ENCODE measurements at places on chromosomes 5 and 9.

GRCh38 chr9:108759835-108760234 lies 96.0 kb downstream of the ACTL7B start:
- DNase-seq: no peak

GRCh38 chr5:157548513-157549282 lies 26.9 kb downstream of the ADAM19 start:
- no peak for DNase-seq

- peak; percentile 56 for DNase-seq
Measured at GRCh38 chr5:10695055-10695649, 65.9 kb downstream of the DAP start.

DNA sequence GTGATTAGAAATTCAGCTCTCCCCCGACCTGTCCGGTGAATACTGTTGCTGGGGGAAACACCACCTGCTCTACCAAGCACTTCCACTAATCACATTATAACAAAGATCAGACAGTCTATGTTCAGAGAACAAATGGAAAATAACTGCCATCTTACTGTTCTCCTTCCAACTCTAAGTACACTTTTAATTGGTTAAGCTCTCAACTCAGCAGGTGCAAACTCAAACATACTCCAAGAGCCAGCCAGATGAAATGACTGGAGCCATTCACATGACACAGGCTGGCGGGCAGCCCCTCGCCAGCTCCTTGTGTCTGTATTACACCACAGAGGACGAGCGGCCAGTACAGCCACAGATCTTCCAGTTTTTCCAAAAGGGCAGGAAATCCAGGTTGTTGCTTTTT lies 16.1 kb downstream of the LIFR start:
- DNase-seq: no peak

- DNase-seq: no peak
Measured at GRCh38 chr5:151073280-151073679, 7.6 kb downstream of the TNIP1 start.

GRCh38 chr9:131274674-131275331 lies 1.5 kb downstream of the FAM78A start:
- DNase-seq: no peak

- DNase-seq: no peak
Measured at GRCh38 chr5:66443462-66444130, 152.6 kb upstream of the MAST4 start.

DNA sequence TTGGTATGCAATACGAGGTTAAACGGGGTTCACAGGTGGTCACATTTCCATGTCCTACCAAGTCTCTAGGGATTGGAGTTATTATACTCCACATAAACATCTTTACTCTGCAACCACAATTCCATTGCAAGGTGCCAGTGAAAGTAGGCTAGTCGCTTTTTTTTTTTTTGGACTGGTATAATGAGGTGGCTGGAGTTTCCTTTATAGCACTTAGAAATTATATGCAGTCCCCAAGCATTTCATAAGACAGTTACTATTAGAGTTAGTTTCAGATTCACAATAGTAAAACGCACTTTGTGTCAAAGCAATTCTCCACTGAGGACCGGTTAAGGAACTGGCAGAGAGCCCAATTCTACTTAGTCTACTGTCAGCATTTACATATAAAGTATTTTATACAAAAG lies 1.4 kb downstream of the MEF2C start:
- no peak for DNase-seq

GRCh38 chr9:87267251-87268070 lies 230.2 kb upstream of the DAPK1 start:
- no peak for DNase-seq

- no peak for DNase-seq
Measured at GRCh38 chr5:158816011-158816696, 283.6 kb downstream of the EBF1 start.

GRCh38 chr5:95630394-95630917 lies 10.6 kb downstream of the GPR150 start:
- DNase-seq: no peak

GRCh38 chr9:137085920-137086530 lies 760 bp upstream of the MAN1B1 start:
- DNase-seq: peak; percentile 43

DNA sequence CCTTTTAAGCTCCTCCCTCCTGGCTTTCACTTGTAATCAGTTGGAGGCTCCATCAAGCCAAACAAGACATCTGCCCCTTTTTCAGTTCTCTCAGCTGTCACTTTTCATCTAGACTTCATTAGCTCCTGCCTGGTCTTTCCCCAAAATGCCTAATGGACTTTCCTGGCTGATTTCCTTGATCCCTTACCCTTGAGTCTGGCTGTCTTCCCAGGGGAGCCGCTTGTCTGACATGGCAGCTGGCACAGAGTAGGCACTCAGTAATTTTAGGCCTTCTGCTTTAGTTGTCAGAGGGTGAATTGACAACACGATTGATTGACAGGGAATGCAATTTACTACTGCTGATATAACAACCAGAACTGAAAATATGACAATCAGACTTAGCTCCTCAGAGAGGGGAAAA lies 2.1 kb downstream of the C9orf153 start:
- DNase-seq: no peak

GRCh38 chr5:57313716-57314115 lies 139.9 kb downstream of the GPBP1 start:
- DNase-seq: no peak

DNA sequence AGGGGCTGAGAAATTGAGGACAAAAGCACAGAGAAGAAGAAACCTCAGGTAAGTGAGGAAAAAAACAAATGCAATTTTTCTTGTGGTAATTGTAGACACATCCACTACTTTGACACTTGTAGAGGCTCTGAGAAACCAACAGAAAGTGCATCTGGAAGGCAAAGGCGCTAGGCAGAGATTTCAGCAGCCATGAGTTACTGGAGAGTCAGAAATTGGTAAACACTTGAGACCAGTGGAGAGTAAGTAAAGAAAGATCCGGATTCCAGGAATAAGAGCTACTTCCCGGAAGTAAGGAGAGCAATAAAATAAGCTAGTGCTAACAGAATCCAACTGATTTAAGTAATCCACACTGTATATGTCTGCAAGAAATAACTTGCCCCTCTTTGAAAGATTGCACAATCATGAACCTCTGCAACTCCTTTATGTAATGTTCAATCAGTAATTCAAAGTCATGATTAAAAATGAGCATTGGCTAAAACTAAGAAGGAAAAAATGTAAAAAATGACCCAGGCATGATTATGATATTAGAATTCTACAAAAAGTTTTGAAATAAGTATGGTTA lies 382.1 kb downstream of the CDH18 start:
- DNase-seq: no peak

DNA sequence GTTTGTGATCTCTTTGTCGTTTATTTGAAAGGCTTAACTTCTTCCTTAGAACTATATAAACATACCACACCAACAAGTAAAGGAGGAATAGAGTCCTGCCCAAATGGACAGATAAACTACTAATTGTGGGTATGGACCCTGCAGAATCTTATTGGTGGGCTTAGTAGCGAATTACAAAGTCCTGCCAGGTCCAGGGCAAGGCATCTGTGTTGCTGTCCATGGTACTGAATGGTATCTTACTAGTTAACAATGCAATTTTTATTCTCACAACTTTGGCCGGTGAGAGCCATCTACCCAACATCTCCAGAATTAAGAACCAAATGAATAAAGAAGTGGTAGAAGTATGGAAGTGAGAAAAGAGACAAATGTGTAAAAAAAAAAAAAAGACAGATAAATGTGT lies 1782.4 kb upstream of the WWC1 start:
- peak; percentile 17 for DNase-seq

GRCh38 chr9:71990466-71990865 lies 69.9 kb downstream of the C9orf57 start:
- no peak for DNase-seq

DNA sequence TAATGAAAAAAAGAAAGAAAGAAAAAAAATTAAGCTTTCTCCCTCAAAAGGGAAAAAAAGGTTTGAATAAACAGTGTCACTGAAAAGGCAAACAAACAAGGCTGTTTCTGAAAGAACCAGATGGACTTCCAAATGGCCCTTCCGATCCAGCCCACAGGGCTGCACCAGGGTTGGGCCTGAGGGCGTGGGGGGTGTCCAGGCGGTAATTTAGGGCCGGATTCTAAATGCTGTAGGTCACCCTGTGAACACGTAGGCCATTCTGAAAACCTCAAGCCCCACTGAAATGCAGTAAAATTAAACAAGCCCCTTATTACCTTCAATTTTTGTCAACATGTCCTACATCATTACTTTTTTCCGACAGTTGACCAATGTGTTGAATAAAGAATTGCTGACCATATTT lies 132.1 kb downstream of the HSD17B3 start:
- DNase-seq: no peak

DNA sequence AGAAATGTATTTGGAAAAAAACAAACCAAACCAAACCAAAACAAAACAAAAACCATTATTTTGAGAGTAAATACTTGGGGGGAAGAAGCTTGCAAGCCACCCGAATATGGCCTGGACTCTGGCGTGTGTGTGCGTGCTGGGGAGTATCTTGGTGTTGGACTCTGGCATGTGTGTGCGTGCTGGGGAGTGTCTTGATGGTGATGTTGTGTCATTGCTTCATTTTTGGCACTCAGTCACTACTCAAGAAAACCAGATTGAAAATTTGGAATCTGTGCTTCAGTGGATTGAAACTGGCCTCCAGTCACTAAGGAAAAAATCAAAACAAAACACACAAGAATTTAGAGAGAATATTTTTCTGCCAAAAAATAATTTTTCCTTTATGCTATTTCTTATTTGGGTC lies 76.1 kb downstream of the ARRDC3 start:
- no peak for DNase-seq

DNA sequence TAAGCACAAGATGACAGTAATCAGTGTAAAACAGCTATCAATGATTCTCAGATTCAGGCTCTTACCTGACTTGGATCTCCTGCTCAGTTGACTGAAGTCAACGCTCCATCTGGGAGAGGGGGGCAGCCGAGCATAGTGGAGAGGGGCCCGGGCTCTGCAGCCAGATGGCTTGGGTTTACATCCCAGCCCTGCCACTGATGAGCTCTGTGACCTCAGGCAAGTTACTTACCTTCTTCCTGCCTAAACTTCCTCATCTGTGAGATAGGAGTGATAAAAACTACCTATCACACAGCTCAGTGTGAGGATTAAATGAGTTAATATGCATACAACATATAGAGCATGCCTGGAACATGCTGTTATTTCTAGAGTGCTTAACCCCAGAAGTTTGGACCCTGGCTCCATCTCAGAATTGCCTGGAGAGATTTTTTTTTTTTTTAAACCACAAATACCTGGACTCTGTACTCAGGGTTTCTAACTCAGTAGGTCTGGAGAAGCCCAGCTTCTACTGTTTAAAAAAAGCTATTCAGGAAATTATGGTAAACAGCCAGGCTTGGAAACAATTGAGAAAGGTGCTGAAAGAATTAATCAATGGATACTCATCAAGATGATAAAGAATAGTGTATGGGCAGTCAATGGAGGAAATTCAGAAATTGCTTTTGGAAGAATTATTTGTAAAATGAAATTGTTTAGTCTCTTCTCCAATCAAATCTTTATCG lies 72.2 kb downstream of the ANKRD55 start:
- DNase-seq: peak; percentile 5

- no peak for DNase-seq
Measured at GRCh38 chr5:159398936-159399335, 68.6 kb upstream of the IL12B start.

DNA sequence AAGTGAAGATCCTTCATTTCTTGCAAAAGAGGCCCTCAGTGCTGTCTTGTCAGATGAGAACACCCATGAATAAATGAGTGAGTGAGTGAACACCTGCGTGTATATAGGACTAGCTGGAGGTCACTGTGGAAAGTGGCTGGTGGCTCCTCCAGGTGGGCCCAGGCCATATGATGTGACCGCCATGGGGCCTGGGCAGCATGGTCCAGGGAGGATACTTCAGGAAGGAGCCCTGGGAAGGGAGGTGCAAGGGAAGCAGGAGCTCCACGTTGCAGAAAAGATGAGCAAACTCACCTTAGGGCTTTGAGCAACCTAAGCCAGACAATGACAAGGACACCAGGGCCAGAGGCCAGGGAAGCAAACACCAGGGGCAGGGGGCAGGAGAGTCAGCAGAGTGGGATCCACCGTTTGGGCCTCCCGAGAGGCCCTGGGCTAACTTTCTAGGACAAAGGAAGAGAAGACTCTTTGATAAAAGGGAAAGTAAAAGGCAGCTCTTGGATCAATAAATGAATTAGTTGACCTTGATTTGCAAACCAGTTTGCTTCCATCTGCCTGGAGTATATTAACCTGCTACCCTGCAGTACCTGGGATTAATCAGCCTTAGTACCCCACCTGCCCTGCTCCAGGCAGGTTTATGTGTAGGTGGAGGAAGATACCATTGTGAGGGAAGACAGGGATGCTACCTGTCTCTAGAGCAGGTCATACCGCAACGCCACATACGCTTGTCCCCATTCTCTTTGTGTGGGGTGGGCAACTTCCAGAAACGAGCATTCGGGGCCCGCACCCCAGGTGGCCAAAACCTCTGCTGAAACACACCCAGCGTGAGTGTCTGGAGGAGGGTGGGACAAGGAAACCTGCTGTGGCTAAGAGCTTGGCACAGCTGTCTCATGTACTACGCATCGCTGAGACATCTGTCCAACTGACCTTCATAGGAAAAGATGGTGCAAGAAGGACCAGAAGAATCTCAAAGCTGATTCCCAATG lies 51.4 kb upstream of the OLFM1 start:
- no peak for DNase-seq

DNA sequence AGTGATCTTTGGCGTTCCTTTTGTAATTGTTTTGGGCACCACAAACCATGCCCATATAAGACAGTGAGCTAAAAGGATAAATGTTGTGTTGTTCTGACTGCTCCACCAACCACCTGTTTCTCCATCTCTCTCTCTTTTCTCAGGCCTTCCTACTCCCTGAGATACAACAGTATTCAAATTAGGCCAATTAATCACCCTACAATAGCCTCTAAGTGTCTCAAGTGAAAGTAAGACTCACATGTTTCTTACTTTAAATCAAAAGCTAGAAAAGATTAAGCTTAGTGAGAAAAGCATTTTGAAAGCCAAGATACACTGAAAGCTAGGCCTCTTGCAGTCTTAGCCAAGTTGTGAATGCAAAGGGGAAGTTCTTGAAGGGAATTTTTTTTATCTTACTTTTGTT lies 268.8 kb upstream of the NREP start:
- DNase-seq: no peak

DNA sequence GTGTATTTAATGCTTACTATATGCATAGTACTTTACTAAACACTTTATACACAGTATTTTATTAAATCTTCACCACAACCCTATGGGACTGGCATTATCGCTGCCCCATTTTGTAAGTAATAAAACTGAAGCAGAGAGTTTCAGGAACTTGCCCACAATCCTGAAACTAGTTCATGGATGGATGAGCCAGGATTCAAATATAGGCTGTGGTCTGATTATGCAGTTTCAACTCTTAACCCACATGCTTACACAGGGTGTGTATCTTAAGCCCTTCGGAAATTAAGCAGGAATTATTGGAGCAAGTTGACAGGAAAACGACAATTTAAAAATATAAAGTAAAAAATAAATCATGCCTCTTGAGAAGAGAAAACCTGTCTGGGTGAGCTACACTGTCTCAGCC lies 109.0 kb downstream of the ATP10B start:
- DNase-seq: no peak

DNA sequence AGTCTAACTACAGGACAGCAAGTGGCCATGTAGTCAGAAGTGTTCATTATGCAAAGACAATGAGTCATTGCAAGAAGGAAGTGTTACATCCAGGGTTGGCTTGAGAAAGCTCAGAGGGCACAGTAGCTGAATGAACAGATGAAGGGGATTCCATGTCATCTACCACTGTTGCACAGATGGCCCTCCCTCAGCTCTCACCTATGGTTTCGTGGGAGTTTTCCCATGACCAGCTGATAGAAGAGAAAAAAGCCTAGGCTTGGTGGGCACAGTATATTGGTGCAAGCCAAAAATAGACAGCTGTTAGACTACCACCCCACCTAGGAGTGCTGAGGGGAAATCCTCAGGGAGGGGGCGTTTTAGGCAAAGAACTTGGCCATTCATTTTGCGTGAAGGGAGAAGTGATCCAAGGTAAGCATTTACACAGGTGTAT lies 217.0 kb downstream of the DMRT2 start:
- no peak for DNase-seq
